Testis (tissue), 5 donors: ENCODE measurements at places on chromosomes 5 and 9.

DNA sequence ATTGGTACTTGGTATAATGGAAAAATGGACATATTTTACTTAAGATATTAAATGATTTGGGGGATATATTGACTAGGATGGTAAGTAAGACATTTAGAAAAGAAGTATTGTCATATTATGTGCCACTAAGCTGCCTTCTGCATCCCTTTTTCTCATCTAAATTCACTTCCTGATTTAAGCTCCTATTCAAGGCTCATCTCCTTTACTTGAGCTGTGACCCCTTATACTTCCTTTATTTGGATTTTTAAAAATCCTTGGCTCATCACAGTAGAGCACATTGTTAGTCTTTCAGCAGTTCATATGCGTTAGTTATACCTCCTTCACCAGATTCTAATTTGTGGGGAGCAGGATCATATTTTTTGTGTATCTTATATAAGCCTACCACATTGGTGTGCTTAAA is 6.6 kb downstream of the COMMD10 start:
- DNase-seq, result no peak

DNA sequence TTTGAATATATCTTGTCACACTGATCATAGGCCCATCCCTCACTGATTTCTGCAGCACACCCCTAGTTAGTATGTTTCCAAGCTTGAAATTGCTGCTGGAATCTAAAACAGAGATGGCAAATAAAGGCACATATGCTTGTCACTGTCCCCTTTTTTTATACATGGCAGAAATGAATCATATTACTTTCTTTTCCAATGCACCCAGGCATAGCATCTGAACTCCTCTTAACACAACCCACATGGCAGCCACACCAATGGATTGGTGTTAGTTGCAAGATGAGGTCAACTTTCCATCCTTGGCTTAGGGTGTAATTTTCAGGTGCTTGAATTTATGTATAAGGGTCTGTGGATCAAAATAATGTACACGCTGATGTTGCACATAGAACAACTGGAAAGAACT is 473.8 kb upstream of the ZNF608 start:
- DNase-seq, result no peak

GRCh38 chr5:66565878-66566277 is 30.3 kb upstream of the MAST4 start:
- DNase-seq, result no peak

DNA sequence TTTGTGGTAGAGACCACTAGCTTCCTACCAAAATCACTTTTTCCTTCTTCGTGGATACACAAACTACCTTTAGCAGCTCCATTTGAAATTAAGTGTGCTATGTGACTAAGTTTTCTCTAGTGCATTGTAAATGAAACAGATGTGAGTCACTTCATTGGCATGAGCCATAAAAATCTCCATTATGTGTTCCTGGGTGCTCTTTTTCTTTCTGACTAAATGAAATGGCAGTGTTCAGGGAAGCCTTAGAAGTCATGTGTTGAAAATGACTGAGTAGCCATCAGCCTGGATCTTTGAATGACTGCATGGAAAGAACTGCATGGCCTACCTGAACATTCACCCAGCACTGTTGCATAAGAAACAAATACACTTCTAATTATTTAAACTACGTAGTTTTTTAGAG is 107.9 kb downstream of the NDUFAF2 start:
- DNase-seq, result no peak

DNA sequence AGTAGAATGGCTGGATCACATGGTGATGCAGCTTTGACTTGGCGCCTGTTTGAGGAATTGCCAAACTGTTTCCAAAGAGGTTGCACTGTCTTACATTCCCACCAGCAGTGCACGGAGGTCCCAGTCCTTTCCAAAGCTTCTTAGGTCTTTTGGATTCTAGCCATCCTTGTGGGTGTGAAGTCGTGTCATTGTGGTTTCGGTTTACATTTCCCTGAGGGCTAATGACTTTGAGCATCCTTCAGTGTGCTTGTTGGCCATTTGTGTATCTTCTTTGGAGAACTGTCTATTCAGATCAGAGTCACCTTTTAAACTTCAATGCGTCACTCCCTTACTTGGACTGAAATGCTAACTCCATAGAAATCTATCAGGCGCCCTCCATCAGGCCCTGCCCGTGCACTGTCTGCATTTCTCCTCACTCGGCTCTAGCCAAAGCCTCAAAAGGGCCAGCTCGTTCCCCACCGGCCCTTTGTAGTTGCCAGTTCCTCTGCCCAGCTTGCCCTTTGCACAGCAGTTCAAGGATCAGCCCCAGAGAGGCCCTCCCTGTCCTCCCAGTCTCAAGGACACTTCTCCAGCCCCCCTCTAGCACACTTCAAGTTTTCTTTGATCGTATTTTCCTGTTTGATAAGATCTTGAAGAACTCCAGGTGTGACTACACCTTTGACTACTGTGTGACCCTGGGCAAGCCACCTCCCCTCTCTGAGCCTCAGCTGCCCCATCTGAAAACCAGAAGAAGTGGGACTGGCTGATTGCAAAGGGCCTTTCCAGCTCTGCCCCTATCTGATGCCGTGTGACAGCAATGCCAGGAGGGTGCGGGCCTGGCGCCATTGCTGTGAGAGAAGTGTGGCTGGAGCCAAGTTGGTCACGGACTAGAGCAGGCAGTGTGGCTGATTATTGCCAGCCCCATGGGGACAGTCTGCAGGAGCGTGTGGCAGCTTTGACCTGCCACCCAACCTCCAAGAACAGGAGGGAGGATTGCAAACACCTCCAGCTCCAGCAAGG is 5.6 kb downstream of the HRH2 start:
- DNase-seq, result no peak

DNA sequence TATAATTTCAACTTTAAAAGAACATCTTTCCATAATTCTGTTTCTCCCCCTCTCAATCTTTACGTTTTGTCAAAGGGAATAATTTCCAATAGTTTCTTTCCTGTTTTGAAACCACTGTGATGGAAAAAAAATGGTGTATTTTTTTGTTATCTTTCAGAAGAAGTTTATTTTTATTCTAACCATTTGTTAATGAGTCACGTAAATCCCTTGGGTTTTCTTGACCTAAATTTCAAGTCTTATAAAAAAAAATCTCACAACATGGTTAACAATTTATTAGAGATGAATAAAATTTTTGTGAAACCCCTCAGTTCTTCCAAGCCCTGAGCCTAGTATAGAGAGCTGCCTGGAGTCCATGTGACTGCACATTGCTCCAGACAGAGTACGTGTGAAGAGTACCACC is 106.1 kb upstream of the FBXL17 start:
- no peak for DNase-seq

DNA sequence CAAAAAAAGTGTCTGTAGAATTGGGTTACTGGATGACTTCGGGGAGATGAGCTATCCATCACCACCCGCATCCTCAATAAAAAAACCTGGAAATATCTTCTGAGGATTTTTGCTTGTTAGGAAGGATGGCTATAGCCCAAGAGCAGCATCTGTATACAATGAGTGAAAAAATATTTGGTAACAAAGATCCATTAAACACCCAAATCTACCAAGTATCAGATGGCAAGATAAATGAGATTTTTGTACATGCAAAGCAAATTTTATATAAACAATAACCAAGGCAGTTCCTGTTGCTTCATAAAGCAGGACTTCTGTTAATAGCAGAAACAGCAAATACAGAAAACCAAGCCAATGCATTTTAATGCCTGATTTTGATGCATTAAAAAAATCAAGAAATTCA is 166.6 kb downstream of the SLC28A3 start:
- no peak for DNase-seq

DNA sequence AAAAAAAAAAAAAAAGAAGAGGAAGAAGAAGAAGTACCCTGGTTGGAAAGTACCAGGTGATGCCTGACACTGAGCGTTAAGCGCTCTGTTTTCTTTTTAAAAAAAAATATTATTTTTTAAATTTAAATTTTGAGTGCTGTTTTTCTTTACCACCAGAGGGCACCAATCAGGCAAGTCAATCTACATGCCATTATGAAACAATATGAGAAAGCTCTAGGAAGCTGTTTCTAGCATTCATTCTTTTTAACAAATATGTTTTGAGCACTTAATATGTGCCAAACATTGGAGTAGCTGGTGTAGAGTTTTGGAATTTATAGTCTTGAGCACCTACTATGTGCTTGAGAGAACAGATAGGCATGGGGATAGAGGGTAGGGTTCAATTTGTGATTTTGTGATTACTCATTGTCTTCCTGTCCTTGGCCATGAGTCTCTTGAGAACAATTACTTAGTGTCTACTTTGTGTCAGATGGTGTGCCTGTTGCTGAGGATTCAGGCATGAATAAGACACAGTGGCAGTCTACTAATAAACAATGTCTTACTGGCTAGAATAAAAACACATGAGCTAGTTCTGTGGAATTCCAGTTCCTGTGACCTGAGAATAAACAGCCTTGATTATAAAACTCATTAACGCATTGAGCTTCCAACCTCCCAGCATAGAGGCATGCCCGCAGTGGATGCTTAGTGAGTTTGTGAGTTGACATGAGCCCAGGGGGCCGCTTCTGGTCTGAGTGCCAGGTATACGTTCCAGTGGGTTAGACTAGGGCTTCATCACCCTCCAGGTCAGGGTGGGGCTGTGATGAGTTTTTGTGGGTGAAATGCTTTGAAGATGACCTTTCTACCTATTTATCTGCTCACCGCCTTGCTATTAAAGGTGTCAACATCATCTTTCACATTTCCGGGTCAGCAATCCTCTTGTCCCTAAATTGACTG is 3.0 kb upstream of the UBE2R2 start:
- DNase-seq, result peak; percentile 55

- peak; percentile 33 for DNase-seq
Measured at GRCh38 chr5:128498844-128499455, 39.1 kb downstream of the FBN2 start.

- no peak for DNase-seq
Measured at GRCh38 chr9:106927916-106928315, 65.0 kb downstream of the ZNF462 start.

- peak; percentile 44 for DNase-seq
Measured at GRCh38 chr5:43121913-43122484, 1.3 kb downstream of the ZNF131 start.

DNA sequence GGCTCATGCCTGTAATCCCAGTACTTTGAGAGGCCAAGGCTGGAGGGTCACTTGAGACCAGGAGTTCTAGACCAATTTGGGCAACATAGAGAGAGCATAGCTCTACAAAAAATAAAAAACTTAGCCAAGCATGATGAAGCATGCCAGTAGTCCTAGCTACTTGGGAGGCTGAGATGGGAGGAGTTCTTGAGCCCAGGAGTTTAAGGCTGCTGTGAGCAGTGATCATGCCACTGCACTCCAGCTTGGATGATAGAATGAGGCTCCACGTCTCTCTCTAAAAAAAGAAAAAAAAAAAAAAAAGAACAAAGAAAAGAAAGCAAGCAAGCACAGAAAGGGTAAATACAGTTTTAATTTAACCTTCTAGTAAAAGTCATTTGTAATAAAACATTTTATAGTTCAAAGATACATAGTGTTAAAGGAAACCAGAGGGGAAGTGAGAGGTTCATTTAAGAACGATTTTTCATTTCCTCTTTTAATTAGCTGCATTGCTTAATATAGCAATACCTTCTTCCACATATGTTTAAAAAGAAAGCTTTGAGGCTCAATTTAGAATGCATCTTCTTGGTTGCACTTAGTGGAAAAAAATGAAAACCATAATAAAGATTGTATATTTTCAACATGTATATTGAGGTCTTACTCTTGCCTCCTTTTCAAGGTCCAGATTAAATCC is 14.9 kb downstream of the GAPT start:
- no peak for DNase-seq

- no peak for DNase-seq
Measured at GRCh38 chr5:72501488-72501887, 5.7 kb downstream of the ZNF366 start.
